ENCODE measurements at places on chromosomes 3 and 15. TPM values are rescaled to one million over a fixed set of nuclear protein-coding genes. Genes with fewer than 3 reads are reported as not detected.

Gene GOLGA6L7
- total RNA-seq = not detected

Gene ESYT3
- 10.2 TPM for total RNA-seq

Gene STAC
- total RNA-seq = 1.2 TPM

GRCh38 chr15:96327155-96327741, 3.3 kb upstream of the NR2F2 start:
- DNase-seq = peak; percentile 62

DNA sequence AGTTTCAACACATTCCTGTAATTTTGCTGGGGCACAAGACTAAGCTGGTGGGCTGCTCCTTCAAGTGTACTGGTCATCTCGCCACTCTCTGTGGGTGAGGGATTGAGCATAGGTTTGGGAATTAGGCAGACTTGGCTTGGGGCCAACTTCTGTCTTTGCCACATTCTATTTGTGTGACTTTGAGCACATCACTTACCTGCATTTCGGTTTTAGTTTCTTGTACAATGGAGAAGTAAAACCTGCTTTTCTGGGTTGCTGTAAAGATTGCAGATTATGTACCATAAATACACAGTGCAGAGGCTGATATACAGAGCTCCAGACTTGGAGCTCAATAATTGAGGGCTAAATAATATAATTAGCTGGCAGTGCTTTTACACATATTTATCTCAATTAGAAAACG, 162.1 kb downstream of the C3orf38 start:
- DNase-seq = no peak

- DNase-seq = no peak
Observed at GRCh38 chr15:41020829-41021228, 67.6 kb downstream of the CHAC1 start.

Gene IQCF5
- not detected for total RNA-seq

DNA sequence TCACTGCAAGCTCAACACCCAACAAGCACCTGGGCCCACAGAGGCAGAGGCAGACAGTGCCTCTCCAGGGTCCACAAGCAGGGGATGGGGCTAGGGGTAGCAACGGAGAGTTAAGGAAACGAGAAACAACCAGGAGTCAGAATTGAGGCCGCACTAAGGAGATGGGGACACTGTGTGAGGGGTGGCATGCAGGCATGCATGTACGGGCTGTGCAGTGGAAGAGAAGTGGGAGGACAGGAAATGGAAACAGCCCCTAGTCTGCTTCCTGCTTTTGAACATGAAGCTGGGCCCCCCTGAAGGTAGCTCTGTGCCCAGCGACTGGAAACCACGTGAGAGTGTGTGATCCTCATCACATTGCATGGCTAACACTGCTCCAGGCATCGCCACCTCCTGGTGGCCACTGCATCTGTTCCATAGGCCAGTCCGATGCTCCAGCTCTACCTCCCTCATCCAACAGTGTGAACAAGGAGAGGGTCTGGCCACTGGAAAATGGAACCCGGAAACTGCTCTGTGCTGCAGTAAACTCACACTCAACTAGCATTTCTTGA, 44.0 kb downstream of the XXYLT1 start:
- DNase-seq = peak; percentile 75
